ENCODE measurements at places on chromosomes 5 and 9.

DNA sequence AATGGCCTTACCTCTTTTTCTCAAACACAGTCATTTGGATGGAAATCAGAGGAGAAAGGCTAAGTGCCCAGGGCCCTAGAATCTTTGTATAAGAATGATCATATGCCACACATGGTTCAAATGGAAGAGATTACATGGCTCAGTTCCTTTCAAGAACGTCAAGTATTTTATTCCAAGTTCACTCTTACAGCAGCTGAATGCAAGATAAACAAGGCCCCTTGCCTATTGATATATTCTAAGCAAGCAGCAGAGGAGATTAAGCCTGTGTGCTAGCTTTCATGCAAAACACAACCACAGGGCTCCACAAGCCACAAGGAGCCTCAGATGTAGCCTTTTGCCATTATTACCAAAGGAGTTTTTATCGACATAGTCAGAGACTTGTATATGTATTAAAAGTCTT is 55.3 kb upstream of the SLCO6A1 start:
- no peak for DNase-seq

GRCh38 chr9:76025286-76025685 is 134.8 kb downstream of the PCSK5 start:
- DNase-seq = no peak

GRCh38 chr5:123875561-123876275 is 363.7 kb downstream of the CSNK1G3 start:
- no peak for DNase-seq

- DNase-seq = no peak
Measured at GRCh38 chr5:170538096-170538465, 34.3 kb downstream of the KCNIP1 start.

DNA sequence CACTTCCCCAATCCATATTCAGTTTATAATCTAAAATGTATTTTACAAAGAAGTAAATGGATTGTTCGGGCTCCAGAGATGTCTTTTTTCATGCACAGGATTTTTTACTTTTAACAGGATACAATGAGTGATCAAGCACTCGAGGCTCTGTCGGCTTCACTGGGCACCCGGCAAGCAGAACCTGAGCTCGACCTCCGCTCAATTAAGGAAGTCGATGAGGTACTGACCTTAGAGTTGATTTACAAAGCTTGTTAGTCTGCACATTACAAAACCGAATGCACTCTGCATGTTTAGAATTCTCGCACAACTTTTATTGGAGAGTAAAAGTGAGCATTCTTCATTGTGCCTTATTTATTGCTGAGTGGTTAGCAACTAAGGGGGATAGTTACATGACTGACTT is 65.2 kb downstream of the ERAP1 start:
- DNase-seq = no peak

GRCh38 chr5:79513308-79513703 is 628 bp downstream of the HOMER1 start:
- DNase-seq = no peak

DNA sequence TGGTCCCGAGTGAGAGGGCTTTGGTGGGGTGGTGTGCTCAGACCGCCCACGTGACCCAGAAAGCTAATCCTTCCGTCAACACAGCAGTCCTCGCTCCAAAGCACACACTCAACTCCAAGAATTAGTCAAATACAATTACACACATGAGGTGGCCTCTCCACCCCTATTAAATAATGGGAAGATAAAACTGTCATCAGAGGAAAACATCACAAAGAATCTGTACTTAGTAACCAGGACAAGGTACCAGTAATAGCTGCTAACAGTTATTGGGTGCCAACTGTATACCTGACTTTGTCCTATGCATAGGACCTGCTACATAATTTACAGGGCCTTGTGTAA is 222.8 kb downstream of the HSPA4 start:
- no peak for DNase-seq

DNA sequence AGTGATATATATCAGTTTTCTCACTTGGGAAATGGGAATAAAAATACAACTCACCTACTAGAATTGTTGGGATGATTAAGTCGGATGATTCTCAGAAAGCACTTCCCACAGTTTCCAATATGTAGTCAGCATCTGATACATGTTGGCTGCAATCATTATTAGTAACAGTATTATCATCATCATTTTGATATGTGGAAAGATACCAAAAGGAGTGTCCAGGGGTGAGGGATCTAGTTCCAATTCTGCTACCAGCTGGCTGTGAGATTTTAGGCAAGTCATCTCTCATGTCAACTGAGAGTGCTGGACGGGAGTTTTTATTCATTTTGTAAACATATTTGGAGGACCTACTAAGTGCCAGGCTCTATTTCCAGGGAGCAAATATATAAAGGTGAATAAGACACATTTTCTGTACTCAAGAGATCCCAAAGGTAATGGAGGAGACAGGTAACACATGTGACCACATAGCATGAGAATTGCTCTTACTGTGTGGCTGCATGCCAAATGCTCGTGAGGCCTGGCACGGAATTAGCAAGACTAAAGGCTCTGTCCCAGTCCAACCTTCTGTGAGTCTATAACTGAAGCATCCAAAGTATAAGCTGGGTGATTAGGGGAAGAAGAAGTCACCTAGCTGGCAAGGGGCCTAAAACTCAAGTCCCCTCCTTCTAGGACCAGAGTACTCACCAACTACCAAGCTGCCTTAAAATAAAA is 83.0 kb downstream of the GRIA1 start:
- no peak for DNase-seq

DNA sequence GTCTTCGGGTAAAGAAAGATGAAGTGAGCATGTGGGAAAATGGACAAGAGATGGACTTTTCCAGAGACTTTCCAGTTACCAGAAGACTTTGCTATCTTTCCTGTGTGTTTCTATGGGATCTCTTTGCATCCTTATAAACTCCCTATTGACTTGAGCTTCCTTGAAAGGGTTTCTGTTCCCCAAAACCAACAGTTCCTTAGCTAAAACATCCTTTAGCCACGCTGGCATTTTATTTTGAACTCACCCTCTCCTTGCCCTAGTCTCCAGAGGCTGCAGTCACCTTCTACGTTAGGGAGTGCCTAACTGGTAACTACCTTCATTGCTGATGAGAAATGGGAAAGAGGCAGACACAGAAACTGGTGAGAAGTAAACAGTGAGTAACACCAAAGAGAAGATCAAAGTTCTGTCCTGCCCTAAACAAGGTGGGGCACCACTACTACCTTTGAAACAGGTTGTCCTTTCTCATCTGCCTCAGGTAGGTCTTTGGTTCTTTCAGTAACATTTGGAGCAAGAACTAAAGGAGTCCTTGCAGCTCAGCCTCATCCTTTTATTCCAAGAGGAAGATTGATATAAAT is 402.9 kb downstream of the ENC1 start:
- no peak for DNase-seq

DNA sequence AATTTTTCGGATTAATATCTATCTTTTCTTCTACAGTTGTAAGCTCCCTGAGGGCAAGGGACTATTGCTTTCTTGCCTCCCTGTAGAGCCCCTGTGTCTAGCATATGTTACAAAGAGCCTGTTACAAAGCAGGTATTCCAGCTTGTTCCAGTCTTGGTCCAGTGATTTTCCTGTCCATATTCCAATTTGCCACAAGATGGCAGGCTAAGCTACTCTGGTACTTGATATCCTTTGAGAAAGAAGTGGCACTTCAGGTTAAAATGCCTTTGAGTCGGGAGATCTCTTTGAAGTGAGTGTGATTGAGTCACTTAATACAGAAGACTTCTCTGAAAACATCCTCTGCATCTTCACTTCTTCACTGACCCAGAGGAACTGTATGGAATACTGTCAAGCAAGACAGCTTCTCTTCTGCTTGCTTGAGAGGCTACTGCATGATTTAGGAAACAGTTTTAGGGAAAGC is 24.5 kb downstream of the CAVIN4 start:
- DNase-seq = no peak

- DNase-seq = no peak
Measured at GRCh38 chr9:87282538-87282937, 215.1 kb upstream of the DAPK1 start.

GRCh38 chr5:172594431-172594830 is 46.6 kb upstream of the NEURL1B start:
- no peak for DNase-seq
